ENCODE measurements at places on chromosomes 5 and 9.

DNA sequence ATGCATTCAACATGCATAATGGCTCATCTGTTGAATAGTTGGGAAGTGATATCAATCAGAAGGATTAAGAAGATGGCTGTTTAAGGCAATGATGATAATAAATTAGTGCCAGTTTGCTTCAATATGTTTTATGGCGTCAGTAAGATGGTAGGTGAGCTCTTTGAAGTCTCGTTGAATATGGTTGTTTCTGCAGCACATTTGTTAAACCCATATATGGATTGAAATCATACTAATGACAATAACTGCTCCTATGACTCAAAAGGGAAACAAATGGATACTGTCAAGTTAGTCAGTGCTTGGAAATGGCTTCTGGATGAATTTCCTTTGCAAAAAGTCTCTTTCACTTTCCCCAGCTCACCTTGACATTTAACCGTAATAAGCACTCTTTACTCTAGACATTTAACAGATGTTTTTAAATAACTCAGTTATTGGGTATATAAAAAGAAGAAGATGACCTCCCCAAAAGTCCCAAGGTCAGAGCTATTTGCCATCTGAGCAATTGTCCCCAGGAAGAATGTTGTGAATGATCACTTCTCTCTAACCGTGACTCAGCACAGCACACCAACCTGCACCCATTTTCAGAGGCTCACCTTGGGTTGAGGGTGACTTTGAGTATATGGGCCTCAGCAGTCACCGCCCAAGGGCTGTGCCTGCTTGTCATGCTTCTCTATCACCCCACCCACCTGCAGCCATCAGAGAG lies 133.4 kb downstream of the GRIA1 start:
- no peak for DNase-seq

GRCh38 chr5:157917899-157918809 lies 59.2 kb upstream of the CLINT1 start:
- no peak for DNase-seq

- DNase-seq = no peak
These were observed 964.9 kb downstream of the NR2F1-AS1 start for GRCh38 chr5:92616085-92616484.

DNA sequence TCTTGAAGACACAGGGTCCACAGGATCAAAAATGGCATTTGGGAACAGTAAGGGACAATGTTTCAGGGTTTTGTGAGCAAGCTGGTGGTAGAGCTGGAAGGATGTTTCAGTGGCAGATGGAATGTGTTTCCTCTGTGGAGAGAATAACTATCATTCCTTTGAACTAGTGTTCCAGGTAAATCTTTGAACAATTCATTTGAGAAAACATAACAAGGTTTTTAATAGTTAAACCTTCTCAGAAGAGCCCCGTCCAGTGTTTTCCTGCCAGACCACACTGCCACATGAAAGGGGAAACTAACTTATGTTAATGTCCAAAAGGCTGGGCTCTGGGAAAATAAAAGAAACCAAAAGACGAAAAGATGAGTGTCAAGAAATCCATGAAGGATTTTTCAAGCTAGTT lies 207.0 kb upstream of the ZNF462 start:
- no peak for DNase-seq

GRCh38 chr9:137077758-137078693 lies 709 bp downstream of the UAP1L1 start:
- no peak for DNase-seq

Data from posterior cingulate gyrus (tissue), 11 donors.